ENCODE measurements at places on chromosomes 1 and 21.

GRCh38 chr1:1291548-1292441 lies 11.6 kb downstream of the SCNN1D start:
- DNase-seq, result no peak

- DNase-seq, result no peak
These were observed 66.1 kb upstream of the ATP1A1 start for GRCh38 chr1:116306840-116307442.

GRCh38 chr1:38027201-38028104 lies 14.9 kb downstream of the UTP11 start:
- no peak for DNase-seq

GRCh38 chr1:41038110-41038509 lies 16.6 kb upstream of the SLFNL1 start:
- DNase-seq, result no peak

DNA sequence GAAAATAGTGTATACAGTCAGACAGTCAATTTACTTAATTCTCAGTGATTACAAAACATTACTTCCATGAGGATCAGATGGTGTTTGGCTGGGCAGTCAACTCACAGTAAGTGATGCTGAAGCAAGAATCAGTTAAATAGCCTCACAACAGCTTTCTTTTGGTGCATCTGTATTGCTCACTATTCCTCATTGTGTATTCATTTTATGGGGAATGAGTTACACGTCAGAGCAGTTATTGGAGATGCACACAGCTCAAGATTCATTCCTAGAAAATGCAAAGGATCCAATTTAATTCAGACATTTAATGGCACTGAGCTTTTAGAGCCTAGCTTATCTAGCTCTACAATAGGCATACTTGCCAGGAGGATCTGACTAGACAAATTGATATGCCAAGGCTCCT lies 150.6 kb downstream of the HS2ST1 start:
- DNase-seq, result no peak

- no peak for DNase-seq
These were observed 8.0 kb upstream of the BCAR3 start for GRCh38 chr1:93689521-93690223.

GRCh38 chr21:44375281-44375651 lies 21.8 kb downstream of the TRPM2 start:
- DNase-seq, result no peak

DNA sequence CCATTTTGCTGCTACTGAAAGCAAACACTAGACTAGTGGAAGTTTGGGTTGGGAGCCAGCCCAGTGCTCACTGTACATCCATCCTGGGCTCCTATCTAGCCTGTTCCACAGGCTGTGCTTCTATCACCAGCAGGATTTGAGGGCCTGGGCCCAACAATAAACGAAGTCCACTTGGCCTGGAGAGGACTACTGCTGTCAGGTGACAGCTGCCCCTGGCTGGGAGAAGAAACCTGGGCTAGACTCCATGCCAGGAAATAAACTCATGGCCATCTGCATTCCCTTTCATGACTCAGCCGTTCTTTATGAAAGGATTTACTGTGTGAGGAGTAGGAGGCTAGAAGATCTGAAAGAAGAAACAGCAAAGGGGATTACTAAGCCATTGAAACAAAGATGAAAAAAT lies 35.5 kb downstream of the COLGALT2 start:
- peak; percentile 77 for DNase-seq

DNA sequence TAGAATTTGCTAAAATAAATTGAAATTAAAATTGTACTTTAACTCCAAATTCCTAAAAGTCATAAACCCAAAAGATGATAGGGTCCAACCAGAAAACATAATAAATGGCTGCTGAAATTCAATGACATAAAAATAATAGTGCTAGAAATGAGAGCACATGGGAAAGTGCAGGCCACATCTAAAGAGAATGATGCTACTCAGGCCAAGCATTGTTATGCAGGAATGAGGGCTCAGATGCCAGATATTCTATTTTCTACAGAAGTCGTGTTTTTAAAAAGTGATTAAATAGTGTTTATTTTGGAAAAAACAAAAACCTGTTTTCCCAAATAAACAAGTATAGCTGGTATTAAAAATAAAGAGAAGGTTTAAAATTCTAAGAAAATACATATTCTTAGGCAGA lies 234.4 kb downstream of the KCNT2 start:
- no peak for DNase-seq

- no peak for DNase-seq
These were observed 134.2 kb downstream of the EDEM3 start for GRCh38 chr1:184620469-184620868.

GRCh38 chr1:88472714-88473113 lies 211.4 kb upstream of the PKN2 start:
- DNase-seq, result no peak

GRCh38 chr1:2180297-2181245 lies 14.0 kb downstream of the FAAP20 start:
- DNase-seq, result no peak

DNA sequence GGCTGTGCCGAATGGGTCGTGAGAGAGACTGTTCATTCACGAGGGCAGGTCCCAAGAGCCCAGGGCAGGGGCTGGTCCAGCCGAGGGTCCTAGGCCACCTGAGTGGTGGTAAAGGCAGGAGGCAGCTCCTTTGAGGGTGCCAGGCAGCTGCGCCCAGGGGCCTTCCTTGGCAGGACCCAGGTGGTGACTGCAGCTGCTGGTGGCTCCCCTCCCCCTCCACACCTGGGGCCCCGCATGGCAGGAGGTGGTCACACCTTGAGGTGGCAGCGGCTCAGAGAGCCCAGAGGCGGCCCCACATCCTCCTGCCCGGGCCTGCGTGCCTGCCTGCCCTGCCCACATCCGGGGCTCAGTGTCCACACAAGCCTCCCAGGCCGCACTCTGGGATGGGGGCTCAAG lies 9.8 kb upstream of the PLCH2 start:
- no peak for DNase-seq

GRCh38 chr1:207049974-207050391 lies 1.0 kb downstream of the YOD1 start:
- no peak for DNase-seq

GRCh38 chr1:14215151-14215550 lies 383.3 kb upstream of the KAZN start:
- DNase-seq, result no peak

DNA sequence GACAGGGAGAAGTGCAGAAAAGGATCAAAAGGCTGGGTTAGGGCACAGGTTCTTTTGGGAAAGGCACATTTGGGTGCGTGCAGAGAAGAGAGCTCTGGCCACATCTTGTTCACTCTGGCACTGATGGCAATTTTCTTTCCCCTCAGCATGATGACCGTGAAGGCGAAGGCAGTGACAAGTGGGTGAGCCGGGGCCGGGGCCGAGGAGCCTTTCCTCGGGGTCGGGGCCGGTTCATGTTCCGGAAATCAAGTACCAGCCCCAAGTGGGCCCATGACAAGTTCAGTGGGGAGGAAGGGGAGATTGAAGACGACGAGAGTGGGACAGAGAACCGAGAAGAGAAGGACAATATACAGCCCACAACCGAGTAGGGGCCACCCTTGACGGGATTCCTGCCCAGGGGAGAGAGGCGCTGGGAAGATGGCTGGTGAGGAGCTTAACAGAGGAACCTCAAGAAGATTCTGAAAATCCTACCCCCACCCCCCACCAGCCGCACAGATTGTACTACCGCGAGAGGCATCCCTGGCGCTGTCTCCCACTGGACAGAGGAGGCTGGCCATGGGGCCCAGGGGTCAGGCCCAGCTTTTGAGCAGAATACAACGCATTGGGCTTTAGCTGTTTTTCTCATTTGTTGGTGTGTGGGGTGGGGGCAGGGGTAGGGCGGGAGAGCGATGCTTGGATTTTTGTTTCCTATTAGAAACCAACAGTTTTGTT lies 2.4 kb upstream of the SH3D21 start:
- DNase-seq, result no peak

- no peak for DNase-seq
These were observed 77.0 kb downstream of the FAM78B start for GRCh38 chr1:166089804-166090203.

DNA sequence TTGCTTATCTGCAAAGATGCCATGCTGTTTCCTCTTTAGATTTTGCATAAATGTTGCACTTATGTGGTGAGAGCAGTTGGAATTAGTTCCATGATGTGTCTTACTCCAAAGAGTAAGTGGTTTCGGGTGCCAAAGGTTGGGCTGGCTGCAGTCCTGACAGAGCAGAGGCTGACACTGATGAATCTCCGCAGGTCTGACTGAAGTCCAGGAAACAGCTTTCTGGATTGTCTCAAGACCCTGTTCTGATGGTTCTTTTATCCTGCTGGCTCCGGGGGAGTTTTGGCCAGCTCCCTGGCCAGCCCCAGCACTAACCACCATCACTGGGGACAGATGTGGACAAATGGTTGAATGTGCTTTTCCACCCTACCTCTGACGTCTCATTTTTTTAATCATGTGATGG lies 207.2 kb upstream of the KIAA0040 start:
- DNase-seq, result no peak

- no peak for DNase-seq
These were observed 127.5 kb upstream of the C1orf174 start for GRCh38 chr1:4027492-4028138.

DNA sequence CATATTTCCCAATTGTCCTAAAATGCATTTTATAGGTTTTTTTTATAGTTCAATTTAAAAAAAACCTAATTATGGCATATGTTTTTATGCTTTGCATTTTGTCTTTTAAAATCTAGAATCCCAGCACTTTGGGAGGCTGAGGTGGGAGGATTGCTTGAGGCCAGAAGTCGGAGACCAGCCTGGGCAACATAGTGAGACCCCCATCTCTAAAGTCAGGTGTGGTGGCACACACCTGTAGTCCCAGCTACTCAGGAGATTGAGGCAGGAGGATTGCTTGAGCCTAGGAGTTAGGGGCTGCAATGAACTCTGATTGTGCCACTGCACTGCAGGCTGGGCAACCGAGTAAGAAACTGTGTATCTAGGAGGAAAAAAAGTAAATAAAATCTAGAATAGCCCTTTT lies 137.2 kb upstream of the POU3F1 start:
- DNase-seq, result no peak

DNA sequence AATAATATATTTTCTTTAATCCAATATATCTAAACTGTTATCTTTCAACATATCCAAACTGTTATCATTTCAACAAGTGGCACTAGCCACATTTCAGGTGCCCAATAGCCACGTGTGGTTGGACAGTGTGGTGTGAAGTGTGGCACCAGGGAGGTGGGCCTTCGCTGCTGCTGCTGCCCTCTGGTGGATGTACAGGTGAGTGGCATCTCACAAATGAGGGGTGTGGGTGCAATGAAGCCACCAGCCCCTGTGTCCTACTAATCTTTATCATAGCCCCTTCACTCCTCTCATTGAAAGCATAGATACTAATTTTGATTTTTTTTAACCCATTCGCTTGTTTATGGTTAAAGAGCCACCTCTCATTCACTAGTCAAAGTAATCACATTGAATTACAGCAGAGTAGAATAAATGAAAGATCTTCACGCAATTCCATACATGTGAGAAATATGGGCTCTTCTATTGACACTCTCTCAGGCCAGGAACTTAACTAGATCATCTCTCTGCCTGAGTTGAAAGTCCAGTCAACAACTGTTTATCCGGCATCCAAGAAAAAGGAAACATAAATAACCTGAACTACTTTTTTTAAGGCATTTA lies 499.2 kb downstream of the OMA1 start:
- DNase-seq, result no peak

DNA sequence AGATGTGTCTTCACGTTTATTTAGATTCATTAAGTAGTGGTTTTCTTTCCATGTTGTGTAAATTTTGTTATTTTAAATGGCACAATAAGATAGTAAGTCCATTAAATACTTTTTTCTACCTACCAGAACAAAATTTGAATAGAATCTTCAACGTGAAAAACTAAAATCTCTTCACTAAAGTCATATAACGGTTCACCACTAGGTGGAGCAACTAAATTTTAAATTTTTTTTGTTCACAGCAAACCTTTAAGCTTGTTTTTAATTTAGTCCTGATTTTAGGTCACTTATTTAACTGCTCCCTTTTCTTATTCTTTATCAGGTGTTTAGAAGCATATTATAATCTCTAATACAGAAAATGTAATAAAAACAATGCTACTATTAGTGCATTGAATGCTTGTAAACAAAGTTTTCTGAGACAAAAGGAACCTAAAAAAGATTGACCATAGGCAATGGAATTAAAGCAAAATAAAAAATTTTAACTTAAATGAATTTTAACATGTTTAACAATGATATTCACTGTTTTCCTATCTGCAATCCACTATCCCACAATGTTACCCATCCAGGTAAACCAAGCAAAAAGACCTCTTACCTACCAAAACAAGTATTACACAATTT lies 28.3 kb upstream of the PKN2 start:
- DNase-seq, result peak; percentile 19

- no peak for DNase-seq
These were observed 196.9 kb upstream of the ETV3 start for GRCh38 chr1:157335056-157335455.

DNA sequence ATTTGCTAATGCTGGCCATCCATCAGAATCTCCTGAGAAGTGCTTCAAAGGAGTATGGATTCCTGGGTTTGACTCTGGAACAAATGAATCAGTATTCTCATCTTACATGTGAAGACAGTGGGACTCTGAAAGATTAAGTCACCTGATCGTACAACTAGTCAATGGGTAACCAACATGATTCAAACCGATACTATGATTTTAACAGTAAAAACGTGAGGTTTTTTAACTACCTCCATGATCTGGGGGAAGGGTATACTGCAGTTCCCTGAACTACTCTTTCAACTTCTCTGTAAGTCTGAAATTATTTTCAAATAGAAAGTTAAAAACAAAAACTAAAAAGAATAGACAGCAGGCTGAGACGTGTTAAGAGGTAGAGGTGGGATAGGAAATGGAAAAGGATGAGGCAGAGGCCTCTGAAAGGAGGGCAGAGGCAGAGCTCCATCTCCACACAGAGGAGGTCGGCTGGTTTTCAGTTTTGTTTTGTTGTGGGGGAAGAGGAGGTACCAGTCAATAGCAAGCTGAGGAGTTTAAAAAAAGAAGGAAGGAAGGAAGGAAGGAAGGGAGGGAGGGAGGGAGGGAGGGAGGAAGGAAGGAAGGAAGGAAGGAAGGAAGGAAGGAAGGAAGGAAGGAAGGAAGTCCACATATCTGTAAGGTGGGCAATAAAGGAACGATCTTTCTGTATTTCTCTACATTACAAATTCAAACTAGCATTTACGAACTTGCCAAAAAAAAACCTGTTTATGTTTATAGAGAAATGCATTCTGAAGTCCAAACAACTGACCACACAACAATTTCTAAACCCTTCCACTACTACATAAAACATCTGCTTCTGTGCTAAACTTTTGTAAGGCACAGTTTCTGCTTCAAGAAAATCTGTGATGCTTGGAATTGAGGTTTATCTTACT lies 213.1 kb downstream of the RERE start:
- no peak for DNase-seq

DNA sequence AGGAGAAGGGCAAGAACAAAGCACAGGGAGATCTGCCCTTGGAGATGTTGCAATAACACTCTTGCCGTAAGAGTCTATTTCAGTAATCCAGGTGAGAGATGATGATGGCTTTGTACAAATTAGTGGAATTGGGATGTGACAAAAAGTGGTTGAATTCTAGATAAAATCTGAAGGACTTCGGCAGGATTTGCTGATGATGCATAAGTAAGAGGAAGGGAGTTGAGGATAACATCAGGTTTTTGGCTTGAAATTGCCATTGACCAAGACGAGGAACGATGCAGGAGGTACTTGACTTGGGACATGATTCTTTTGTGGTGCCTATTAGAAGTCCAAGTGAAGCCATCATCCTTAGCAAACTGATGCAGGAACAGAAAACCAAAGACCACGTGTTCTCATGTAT lies 238.1 kb downstream of the GRIK1 start:
- no peak for DNase-seq

Measured in HCT116 (cell line).